ENCODE measurements at places on chromosomes 3 and 15.
A peak's percentile ranks its signal among the peaks of the same experiment; 100 is the strongest.

DNA sequence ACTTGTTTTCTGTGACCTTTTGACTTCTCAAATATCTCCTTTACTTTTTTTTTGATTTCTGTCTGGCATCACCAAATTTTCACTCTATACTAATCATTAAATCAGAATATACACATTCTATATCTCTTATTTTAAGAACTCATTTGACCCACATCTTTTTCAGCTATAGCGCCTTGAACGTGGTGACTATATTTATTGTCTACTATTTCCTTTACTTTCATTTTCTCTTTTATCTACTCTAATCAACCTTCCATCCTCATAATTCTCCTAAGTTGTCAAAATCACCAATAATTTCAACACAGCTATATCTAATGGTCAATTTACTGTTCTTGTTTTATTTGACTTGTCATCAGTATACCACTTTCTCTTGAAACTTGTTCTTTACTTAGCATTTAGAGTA lies 119.0 kb upstream of the CBLB start:
- DNase-seq, result no peak

GRCh38 chr3:71389911-71390573 lies 193.5 kb downstream of the FOXP1 start:
- peak; percentile 29 for DNase-seq

DNA sequence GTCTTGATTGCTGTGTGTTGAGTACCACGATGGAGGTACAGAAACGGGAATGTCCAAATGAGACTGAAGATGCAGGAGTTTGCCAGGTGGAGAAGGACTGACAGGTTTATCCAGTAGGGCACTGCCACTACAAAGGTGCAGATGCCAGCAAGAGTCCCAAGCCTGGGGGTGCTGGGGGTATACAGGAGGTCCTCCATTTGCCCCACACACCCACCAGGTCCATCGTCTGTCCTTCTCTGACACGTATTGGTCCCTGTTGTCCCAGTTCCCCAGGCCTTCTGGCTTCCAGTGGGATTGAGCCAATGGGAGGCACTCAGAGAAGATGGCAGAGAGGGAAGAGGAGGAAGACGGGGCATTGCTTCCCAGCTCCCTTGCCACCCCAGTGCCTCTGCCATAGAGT lies 6.6 kb downstream of the HAPLN3 start:
- no peak for DNase-seq

DNA sequence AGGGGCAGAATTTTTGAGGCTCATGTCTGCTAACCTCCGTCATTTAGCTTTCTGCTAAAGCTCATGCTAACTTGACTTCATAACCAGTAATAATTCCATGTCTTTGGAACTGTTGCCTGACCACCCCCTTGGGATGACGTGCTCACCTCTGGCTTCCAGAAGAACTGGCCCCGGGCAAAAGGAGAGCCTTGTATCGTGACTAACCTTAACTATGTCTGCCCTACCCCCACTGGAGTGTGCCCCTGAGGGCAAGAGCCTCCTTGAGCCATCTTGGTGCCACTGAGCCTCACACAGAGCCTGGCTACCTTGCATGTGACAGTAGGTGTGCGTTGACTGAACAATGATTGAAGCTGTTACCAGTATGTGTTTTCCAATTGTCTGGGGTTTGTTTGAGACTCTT lies 4.7 kb downstream of the LRRK1 start:
- DNase-seq, result no peak

GRCh38 chr3:190032923-190033322 lies 87.8 kb downstream of the P3H2 start:
- no peak for DNase-seq

DNA sequence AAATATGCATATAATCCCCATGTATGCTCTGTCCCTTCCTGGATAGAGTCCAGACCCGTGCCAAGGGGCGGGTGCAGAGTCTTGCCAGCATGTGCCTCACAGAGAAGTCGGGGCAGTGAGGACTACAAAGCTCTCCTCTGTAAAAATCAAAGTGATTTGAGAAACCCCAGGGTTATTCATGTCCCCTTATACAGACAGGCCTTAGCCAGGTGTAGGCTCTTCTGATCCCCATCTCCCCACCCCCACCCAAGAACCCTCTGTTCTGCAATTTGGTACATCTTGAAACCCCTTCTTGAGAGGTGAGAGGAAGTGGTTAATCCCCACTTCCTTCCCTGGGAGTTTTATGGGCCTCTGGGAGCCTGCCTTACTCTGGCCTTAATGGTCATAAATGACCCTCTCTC lies 24.7 kb downstream of the TRIM71 start:
- no peak for DNase-seq

- DNase-seq, result no peak
Measured at GRCh38 chr3:160112996-160113395, 112.2 kb upstream of the C3orf80 start.

GRCh38 chr3:184457329-184457728 lies 77.5 kb downstream of the CHRD start:
- no peak for DNase-seq

GRCh38 chr3:172244011-172244410 lies 204.2 kb downstream of the GHSR start:
- no peak for DNase-seq

DNA sequence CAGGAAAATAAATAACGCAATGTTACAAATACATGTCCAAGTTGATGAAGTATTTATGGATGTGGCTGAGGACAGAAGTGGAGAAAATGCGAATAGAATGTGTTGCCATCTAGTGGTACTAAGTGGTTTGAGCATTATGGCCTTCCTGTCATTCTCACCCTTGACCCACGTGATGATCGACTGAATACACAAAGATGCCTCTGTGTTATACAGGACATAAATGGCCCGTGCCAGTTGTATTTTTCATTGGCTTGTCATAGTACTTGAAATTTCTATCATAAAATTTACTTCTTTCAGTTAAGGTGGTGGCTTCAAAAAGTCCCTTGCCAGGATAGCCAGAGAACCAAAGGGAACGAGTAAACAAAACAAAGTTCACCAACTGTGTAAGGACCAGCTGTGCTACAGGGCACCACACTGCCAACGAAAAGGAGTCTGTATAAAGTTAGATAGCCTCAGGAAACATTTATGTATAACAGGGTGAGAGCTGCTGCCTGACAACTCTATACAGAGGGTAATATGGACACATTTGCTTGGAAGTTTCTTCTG lies 103.7 kb downstream of the MYH15 start:
- peak; percentile 76 for DNase-seq
